DMS 273 treated with DMSO at 0.1 percent for 48 hours (cell line): ENCODE measurements at places on chromosomes 4 and X.

DNA sequence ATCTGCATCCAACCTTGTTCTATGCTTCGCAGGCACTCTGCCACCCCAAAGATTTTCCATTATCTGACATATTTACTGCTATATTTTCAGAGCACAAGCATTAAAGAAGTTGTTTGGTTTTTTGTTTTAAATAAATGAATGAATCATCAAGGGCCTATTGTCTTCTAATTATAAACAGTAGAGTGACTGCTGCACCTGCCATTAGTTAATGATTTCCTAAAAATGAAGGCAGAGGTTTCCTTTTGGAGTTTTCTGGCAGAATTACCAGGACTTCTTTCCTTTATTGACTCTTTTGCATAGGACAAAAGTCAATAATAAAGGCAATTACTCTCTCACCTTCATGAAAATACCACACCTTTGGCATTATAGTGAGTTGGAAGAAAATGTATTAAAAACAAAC is 238.1 kb downstream of the INPP4B start:
- no peak for DNase-seq

DNA sequence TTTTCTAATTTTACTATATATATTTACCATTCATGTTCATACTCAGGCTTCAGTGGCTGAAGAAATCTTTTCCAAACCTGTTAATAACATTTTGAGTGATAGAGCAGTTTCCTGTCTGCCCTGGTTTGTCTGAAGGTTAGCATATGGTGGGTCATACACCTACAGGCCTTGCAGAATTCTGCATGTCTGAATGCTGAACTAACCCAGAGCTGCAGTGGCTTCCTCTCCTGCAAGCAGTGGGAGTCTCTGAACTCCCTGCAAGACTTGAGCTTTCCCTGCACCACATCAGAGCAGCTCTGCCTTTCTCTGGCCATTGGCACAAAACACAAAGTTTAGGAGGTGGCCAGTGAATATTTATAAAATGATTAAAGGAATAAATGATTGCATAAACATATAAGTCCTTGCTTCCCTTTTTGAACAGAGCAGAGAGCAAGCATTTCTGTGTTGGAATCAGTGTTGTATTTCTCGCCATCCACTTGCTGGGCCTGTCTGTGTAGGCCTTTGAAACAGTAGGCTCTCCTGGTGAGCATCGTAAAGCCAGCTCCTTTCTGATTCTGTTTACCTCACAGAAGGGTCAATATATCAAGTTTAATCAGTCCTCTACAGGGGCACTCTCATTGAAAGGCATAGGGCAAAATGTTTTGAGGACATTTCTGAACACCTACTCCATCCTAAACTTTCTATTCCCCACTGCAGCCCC is 15.0 kb upstream of the UNC5C start:
- DNase-seq = no peak

DNA sequence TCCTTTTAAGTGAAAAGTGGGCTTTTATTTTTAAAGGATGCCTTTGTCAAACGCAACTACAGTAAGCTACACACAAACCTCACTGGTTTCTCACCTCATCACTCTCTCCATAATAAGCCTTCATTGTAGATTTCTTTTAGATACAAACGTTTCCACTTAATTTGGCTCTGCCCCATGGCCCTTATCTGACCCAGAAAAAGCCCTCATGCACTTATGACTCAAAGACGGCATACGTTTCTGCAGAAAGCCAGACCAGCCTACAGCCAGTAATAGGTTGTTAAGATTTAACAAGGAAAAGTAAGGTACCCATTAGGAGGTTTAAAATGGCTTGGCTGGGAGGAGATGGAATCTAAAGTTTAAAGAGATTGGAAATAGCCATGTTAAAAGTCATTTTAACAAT is 914.6 kb upstream of the INTU start:
- DNase-seq = no peak

DNA sequence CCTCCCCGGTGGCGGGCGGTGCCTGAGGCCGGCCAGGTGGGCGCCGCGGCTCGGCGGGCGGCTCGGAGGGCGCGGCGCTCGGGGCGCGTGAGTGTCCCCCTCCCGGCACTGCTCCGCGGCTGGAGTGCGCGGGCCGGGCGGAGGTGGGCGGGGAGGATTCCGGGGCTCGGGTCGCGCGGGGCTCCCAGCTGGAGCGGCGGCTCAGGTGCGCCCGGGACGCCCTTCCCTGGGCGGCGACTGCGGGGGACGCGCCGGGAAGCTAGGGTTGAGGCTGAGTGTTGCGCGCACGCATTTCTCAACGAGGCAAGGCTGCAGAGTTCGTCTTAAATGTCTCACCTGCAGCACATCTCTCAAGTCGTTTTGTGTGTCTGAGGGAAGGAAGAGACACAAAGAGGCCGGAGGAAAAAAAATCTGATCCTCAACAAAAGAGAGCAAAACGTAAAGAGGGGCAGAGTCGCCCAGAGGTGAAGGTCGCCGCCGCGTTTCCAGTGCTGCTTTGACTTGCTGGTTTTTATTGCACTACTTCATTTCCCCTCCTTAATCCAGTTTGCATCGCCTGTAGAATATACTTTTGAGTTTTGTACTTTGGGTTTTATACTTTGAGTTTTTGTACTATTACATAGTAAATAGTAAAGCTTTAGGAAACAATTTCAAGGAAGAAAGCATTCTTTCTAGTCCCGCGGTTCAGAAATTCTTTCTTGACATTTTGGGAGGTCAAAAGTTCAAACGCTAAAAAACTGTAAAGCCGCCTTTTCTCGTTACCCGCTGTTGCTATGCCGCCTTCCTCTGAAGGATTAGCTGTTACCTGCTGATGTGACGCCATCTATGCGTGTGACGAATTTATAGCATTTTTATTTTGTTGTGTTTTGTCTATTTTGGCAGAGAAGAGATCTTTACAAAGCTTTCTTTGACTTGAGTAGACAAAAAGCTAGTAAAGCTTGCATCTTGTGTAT is 106.5 kb upstream of the STOX2 start:
- no peak for DNase-seq

- no peak for DNase-seq
Measured at GRCh38 chrX:13699183-13699826, 10.4 kb downstream of the RAB9A start.

DNA sequence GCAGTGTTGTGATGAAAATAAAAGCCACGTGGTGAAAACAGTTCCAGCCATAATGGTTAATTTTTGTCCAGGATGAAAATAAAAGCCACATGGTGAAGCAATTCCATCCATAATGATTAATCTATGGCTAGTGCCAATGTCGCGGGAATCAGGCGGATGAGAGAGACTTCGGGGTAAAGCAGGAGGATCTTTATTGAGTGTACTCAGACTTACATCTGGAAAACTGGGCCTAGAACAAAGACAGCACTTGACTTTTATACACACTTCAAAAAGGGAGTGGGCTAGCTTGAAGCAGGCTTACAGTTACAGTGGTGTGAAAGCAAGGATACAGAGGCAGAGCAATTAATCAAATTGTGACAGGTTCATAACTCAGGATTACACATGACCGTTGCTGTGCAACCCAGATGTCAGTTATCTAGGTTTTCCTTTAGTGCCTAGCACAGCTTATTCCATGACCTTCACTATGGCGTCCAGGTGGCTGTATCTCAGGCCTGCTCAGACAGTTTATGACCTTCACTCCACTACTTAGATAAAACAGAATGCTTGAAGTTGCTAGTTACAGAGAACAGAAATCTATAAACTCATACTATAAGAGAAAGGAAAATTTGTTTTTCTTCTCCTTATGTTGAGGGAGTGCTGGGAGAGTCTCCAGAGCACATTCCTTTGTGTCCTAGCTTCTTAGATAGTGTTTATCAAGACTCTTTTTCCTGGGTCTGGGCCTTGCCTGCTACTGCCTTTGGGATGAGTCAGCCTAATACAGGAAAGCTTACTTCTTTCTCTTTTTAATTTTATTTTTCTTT is 5.9 kb upstream of the PLA2G12A start:
- DNase-seq = no peak

GRCh38 chr4:1154523-1155182 is 17.7 kb downstream of the SPON2 start:
- DNase-seq = no peak

DNA sequence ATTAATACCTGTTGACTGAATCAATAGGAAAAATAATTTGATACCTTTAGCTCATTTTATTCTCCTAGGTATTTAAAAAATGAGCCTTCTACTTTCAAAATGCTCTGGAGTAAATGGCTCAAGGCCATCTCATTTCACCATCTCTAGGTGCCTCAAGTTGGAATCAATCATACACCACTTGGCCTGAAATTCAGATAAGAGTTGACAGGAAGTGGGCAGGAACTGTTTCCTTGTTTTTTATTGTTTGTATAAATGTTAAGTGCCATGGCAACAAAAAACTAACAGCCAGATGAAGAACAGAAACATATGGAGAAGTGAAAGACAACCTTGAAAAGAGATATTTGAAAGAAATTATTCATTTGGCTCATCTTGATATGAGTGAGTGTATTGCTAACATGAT is 12.4 kb downstream of the LIMCH1 start:
- no peak for DNase-seq
